ENCODE measurements at places on chromosomes 6 and 20.

GRCh38 chr6:51644426-51644825 lies 443.0 kb downstream of the PKHD1 start:
- DNase-seq, result no peak

DNA sequence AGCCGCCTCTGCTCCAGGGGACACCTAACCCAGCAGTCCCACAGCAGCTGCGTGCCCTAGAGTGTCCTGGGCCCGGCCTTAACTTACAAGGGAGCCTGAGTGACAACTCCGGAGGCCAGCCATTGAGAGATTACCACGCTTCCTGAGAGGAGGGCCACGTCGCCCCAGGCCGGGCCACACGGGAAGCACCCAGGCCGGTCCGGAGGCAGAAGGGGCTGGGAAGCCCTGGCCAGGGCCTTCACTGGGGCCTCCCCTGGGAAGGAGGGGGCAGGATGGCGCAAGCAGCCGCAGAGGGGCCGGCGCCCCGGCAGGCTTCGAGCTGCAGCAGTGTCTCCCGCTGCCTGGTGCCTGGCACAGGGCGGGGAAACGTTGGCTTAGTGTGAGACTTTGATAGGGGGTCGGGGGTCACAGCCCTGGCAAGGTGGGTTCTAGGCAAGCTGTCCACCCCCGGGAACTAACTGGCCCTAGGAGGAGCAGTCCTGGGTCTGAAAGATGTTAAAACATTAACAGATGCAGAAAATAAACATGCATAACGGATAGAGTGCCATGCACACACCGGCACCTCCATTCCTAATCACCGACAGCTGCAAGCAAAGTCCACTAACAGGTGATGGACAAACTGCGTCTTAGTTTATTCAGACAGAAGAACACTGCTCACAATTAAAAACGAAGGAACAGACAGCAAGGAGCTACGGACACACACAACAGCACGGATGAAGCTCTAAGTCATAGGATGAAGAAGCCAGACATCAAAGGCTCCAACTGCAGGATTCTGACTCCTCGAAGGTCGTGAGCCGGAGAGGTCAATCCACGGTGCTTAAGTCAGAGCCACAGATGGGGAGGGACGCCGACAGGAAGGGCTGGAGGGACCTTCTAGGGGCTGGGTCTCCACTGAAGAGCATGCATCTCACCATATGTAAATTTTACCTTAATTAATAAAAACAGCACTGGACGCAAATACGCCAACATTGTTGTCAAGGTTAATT lies 17.4 kb downstream of the CHRNA4 start:
- no peak for DNase-seq

GRCh38 chr6:150297327-150298029 lies 71.3 kb upstream of the IYD start:
- no peak for DNase-seq

DNA sequence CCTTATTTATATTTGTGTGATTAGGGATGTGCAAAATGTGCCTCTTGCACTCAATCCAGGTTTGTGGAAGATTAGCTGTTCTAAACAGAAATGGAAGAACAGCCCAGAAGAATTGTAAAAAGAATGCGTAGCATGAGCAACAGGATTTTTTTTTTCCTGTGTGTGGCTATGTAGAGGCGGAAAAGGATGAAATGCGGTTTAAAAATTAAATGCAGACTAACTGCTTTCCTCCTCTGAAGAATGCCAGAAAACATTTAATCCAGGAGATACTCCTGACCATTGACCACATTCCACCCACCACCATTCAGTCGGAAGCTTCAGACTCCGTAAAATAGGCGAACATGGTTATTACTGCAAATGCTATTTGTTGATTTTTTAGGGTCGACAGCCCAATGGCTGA lies 83.4 kb downstream of the BMP6 start:
- no peak for DNase-seq

DNA sequence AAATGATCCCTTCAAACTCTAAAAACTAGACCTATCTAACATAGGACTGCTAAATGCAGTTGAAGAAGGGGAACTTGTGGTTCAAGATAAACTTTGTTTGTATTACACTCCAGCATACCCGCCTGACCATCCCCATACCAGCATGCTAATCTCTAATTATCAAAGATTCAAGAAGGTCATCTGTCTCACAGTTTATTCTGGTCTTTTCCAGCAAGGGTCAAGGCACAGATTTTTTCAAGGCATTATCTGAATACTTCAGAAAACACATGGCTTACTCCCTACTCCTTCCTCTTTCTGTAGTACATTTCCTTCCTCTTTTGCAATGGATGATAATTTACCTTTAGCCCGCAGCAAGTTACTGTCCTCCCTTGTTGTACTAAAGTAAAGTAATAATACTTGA lies 174.1 kb downstream of the PKHD1 start:
- no peak for DNase-seq

DNA sequence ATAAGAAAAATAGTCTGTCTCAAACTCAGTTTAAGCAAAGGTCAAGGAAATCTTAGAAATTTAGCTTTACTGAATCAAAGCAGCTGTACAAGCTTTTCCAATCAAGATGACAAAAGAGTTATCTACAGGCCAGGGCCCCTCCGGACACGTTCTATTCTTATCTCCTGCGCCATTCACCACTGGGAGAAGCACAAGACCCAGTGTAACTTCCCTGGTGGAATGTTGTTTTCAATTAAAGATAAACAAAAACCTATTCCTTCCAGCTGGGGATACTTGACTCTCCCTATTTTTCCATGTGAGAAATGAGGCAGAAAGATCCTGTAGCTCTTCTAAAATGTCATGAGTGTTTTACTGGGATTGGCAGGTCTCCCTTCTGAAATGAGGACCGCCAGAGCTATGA lies 123.3 kb downstream of the TBX18 start:
- DNase-seq, result no peak

DNA sequence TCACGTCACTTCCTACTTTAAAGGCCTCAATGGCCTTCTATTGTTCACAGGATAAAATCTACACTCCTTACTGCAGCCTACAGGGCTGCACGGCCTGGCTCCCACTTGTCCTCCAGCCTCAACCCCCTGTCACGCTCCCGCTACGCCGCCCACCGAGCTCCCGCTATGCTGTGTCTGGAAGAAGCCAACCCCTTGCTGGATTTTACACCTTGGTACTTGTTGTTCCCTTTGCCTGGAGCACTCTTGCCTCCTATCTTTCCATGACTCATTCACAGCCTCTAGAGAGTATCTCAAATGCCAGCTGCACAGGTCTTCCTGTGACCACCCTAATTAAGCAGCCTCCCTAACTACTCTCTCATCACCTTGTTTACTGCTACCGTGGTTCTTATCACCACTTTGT lies 259.9 kb downstream of the PRKN start:
- no peak for DNase-seq

GRCh38 chr6:11111769-11112437 lies 378 bp upstream of the ERVFRD-1 start:
- DNase-seq, result peak; percentile 47

DNA sequence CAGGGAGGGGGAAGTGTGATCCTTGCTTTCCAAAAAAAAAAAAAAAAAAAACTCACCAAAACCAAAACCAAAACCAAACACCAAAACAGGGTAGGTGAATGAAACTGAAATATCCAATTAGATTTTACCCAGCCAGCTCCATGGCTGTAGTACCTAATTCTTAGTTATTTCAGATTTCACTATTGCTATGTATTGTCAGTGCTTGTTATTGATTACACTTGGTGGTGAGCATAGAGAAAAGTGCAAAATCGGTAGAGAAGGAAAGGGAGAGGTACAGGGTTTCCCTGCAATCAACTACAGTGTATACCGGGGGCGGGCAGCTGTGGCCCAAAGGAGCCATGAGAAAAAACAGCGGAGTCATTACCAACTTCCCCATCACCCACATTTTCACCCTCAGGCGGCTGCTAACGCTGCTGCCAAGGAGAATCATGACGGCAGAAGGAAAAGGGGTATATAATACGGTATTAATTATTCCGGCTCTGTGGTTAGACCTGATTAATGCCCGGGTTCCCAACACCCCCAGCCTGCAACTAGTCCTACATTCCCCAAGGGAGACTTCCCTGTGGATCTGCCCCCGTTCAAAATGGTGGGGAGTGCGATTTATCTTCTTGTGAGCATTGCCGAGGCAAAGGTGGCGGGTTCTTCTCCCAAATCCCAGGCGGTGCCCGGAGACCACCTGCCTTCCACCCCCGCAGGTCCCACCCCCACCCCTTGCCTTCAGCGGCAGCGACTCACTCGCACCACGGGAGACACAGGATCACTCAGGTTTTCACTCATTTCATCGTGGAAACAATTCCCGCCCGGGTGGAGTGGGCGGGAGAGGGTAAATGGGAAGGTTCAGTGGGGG lies at the start of gene C6orf62:
Gene C6orf62 (minus strand): TSS at position 30 of the 847 bp plus-strand sequence. CDS start 486 bp downstream, outside the sequence.
- no peak for DNase-seq

DNA sequence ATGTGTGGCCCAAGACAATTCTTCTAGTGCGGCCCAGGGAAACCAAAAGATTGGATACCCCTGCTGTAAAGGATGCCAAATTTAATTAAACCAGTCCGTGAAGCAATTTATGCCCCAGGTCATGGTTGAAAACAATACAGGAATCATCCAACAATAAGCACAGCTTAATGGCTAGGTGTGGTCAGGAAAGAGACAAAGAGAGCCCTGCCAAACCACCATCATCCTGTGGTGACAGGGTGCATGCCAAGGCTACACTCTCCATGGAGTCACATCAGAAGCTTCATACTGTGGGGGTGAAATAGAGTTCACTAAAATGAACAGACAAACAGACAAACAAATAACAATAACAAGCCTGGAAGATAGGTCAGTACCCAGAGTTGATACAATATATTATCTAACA lies 62.7 kb downstream of the DZANK1 start:
- no peak for DNase-seq

DNA sequence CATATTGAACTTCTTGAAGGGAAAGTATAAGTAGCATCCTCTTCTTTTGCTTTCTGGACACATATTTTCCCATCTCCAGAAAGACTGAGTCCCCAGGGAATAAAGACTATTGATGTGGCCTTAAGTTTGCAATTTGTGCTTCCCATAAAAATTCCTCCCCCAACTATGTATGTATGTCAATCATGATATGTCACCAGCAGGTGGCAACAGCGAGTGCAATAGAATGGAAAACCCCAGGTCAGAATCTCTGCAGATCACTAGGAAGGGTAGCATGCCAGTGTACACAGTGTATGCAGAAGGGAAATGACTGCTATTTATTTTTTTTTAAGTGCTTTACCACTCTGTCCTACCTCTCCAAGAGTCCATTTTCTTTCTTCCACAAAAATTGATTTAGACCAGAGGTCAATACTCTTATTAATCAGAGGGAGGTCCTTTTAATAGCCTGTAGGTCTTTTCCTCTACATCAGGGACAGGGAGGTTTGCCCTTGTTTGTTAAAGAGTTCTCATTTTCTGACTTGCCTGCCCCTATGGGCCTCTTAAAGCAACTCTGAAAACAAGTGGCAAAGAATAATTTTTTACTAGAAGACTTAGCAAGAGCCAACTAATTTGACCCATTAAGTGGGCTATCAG lies 61.4 kb downstream of the BMP2 start:
- DNase-seq, result no peak

DNA sequence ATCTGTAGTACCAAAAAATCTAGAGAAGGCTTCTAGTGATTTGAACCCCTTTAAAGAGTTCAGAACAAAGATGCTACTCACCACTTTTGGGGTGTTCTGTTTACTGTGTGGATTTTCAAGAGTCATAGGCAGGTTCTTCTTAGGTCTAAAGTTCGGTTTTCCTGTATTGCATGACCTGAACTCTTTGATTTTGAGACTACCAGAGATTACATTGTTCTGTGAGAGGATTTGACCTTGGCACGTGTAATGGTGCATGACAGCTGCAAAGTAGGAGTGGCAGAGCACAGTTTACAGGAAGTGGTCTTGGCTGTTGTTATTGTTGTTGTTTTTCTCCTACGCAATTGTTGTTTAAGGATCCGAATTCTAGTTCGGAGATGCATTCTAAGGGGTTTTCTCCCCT lies 592.7 kb downstream of the EPHA7 start:
- DNase-seq, result no peak

DNA sequence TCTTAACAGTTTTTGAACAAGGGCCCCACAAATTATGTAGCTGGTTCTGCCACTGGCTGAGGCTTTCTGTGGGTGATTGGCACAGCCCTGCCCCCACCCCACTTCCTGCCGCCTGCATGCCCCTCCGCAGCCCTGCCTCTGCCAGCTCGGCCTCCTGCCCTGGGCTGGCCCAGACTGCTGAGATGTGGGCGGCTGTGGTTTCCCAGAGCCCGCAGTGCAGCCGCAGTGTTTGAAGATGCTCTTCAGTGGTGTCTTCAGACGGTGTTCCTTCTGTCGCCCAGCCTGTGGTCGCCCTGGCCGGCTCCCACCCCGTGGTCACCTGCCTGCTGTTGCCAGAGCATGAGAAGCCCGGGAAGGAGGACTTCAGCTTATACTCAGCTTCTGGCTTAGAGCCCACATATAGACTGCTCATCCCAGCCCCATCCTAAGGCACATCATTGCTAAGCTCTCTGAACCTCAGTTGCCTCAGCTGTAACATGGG lies 154.3 kb downstream of the VEGFA start:
- peak; percentile 76 for DNase-seq

- DNase-seq, result no peak
Observed at GRCh38 chr6:114733596-114733995, 390.8 kb upstream of the HS3ST5 start.

DNA sequence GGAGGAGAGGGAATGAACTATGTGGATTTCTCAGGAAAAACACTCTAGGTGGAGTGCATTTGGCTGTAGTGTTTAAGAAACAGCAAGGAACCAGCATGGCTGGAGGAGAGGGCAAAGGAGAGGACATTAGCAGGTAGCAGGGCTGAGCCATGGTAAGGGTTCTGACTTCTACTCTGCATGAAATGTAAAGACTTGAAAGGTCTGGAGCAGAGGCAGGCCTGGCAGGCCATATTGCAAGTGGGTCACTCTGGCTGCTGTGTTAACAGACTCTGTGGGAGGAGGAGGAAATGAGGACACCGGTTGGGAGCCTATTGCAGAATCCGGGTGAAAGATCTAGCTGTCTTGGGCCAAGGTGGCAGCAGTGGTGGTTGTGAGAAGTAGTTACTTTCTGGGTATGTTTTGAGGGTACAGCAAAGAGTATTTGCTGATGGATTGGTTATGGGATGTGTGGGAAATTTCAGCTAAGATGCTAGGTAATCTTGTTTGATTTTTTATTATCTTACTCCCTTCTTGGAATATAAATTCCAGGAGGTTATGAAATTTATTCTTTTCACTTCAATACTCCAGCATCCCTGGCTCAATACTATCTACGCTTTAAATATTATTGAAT lies 115.9 kb upstream of the BCLAF1 start:
- DNase-seq, result no peak

GRCh38 chr6:30711758-30712380 lies 5.2 kb downstream of the MDC1 start:
- no peak for DNase-seq

DNA sequence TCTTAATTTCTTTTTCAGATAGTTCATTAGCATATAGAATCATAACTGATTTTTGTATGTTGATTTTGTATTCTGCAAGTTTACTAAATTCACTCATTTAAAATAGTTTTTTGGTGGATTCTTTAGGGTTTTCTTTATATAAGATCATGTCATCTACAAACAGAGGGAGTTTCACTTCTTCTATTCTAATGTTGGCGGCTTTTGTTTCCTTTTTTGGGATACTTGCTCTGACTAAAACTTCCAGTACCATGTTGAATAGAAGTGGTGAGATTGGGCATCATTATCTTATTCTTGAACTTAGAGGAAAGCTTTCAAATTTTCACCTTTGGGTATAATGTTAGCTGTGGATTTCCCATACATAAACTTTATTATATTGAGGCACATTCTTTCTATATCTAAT lies 296.9 kb downstream of the BCKDHB start:
- no peak for DNase-seq

All from thymus (tissue), 14 donors.